WERI-Rb-1 (cell line): ENCODE measurements at places on chromosomes 12 and 14.

DNA sequence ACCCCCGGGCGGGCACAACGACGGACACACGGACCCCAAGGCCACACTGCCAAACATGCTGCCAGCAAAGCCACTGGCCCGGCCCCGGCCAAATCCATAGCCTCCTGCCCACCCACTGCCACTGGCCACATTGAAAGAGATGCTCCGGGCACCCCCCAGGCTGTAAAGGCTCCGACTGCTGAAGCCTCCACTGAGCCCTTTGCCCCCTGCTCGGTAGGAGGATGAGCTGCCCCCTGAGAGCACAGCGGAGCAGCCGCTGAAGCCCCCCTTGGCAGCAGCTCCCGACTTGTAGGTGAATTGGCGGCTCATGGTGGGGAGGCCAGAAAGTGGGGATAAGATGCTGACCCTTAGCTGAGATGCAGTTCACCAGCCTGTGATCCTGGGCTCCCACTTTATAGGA is at the start of gene KRT73:
Gene KRT73 (minus strand): TSS at position 344 of the 400 bp plus-strand sequence. CDS start 35 bp downstream, at position 309.
- no peak for DNase-seq

DNA sequence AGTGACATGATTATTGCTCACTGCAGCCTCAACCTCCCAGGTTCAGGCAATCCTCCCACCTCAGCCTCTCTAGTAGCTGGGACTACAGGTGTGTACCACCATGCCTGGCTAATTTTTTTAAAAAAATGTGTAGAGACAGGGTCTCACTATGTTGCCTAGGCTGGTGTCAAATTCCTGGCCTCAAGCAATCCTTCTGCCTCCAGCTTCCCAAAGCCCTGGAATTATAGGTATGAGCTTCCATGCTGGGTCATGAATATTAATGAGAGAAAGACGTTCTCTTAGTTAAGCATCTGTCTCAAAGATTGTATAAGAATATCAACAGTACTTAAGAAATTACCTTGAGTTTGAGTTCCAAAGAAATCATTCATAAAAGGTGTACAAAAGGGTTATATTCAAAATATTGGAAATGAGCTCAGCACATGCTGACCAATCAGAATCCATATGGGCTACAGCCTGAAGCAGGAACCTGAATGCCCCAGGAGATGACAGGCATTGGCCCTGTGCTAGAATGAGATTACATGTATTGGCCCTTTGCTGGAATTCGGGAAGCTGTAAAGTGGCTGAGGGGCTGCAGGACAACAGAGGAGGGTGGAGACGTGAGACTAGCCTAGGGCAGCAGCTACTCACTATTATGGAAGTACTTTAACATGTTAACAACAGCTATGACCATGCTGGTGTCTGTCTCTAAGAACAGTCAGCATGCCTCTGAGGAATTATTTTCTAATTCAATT is 157.0 kb upstream of the CPNE8 start:
- no peak for DNase-seq

- no peak for DNase-seq
Observed at GRCh38 chr12:127785986-127786590, 480.9 kb upstream of the TMEM132C start.

DNA sequence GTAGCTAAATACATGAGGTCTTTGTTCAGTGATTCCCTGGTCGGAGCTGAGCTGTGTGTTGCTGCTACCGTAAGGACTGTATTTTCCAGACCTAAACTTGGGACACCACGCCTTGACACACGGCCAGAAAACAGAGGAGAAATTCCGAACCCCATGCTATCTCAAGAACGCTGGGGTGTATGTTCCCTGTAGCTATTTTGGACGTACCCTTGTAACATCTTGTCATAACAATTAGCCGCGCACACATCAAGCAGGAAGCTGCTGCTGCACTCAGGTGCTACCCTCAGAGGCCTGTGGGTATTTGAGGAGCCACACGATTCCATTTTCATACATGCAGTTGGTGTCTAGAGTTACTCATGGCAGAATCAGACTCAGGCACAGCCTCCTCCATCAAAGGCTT is 255.0 kb downstream of the TMEM132C start:
- DNase-seq = no peak

- DNase-seq = peak; percentile 85
Observed at GRCh38 chr12:113098441-113099028, 37.0 kb downstream of the RASAL1 start.

DNA sequence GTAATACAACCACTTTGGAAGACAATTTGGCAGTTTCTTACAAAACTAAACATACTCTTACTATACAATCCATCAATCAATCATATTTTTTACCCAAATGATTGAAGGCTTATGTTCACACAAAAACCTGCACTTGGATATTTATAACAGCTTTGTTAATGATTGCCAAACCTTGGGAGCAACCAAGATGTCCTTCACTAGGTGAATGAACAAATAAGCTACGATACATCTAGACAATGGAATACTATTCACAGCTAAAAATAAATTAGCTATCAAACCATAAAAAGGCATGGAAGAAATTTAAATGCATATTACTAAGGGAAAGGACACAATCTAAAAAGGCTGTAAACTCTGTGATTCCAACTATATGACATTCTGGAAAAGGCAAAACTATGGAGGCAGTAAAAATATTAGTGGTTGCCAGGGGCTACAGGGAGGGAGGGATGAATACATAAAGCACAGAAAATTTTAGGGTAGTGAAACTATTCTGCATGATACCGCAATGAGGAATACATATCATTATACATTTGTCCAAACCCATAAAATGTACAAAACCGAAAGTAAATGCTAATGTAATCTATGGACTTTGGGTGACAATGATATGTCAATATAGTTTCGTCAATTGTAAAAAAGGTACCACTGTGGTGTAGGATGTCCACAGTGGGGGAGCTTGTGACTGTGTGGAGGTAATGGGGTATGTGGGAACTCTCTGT is 70.5 kb downstream of the GPR65 start:
- no peak for DNase-seq

DNA sequence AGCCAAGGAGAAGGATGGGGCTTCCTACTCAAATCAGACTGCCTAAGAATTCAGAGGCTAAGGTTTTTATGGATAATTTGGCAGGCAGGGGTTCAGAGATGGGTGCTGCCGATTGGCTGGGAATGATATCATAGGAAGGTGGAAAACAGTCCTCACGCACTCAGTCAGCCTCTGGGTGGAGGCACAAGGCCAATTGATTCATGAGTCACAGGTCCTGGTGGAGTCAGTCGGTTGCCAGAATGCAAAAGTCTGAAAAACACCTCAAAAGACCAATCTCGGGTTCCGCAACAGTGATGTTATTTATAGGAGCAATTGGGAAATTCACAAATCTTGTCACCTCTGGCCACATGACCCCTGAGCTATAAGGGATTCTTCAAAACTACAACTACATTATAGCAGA is 105.5 kb downstream of the GXYLT1 start:
- DNase-seq = no peak

DNA sequence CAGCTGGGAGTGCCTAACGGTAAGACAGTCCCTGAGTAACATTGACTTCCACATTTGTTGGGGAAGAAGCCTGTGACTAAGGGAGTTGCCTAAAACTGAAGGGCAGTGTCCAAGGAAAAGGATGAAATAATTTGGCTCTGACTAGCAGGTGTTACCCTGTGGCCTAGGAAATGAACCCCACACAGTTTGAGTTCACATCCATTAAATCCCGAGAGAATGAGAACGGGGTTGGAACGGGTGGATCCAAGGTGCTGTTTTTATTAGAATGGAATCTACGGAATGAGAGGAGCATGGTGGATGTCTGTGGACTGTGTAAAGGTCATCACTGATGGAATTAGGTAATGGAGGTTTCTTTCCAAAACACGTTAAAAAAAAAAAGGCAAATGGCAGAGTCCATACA is 324.0 kb downstream of the MED13L start:
- DNase-seq = no peak

DNA sequence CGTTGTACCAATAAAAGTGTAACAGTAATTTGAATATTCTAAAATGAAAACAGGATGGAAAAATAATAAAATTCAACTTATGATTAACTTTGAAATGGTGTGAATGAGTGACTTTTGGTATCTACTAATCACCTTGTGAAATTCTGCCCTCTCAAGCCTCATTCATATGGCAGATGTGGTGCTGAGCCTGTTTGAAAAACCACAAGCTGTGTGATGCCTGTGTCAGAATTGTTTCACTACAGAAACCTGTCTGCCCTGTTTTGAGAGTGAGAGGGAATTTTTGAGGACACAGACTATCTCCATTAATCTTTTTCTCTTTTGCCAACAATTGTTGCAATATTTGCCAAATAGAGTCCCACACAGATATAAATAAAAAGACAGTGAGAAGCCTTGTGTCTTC is 3.9 kb upstream of the RNU6-7 start:
- DNase-seq = no peak

- DNase-seq = no peak
Observed at GRCh38 chr14:79443602-79444001, 767.7 kb downstream of the DIO2 start.

DNA sequence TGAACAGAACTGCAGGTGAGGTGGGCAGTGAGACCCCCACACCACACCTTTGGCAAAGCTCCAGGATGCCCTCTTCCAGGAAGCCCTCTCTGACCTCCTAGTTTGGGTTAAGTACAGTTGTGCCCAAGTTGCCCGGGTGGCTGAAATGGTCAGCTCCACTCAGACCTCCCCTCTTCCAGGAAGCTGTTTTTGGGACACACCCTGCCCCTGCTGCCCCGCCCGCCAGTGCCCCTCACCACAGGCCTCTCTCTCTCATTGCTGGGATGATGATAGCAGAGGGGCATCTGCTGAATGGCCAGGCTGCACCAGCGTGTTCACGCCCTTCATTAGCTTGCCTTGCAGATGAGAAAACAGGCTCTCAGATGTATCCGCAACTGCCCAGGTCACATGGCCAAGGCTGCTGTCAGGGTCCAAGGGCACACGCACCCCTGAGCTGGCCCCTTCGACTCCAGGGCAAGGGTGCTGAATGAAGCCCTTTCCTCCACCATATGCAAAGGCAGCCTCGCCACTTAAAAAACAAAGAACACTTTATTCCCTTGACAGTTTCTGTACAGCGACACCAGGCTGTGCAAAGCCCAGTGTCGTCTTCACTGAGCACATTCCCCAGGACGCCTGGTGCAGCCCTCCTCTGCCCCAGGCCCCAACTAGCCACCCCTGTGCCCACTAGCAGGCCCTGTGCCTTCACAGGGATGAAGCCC is 15.5 kb downstream of the SLC25A29 start:
- no peak for DNase-seq

- no peak for DNase-seq
Observed at GRCh38 chr14:82412545-82412944, 878.9 kb upstream of the SEL1L start.

- no peak for DNase-seq
Observed at GRCh38 chr12:48061938-48062719, 43.8 kb downstream of the SENP1 start.

DNA sequence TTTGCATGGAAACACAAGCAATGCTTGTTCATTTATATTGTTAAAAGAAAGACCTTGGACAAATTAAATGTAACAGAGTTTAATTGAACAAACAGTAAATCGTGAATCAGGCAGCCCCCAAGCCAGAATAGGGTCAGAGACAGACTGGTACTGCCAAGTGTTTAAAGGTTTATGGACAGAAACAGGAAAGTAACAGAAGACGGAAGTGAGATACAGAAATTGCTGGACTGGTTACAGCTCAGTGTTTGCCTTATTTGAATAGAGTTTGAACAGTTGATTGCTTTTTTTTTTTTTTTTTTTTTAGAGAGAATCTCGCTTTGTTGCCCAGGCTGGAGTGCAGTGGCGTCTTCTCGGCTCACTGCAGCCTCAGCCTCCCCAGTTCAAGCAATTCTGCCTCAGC is 50.3 kb downstream of the DAO start:
- no peak for DNase-seq

- no peak for DNase-seq
Observed at GRCh38 chr12:102321305-102322082, 123.9 kb upstream of the PMCH start.

GRCh38 chr12:32454075-32454474 is 54.7 kb downstream of the FGD4 start:
- no peak for DNase-seq

- no peak for DNase-seq
Observed at GRCh38 chr12:12010277-12011039, 60.3 kb upstream of the BCL2L14 start.

DNA sequence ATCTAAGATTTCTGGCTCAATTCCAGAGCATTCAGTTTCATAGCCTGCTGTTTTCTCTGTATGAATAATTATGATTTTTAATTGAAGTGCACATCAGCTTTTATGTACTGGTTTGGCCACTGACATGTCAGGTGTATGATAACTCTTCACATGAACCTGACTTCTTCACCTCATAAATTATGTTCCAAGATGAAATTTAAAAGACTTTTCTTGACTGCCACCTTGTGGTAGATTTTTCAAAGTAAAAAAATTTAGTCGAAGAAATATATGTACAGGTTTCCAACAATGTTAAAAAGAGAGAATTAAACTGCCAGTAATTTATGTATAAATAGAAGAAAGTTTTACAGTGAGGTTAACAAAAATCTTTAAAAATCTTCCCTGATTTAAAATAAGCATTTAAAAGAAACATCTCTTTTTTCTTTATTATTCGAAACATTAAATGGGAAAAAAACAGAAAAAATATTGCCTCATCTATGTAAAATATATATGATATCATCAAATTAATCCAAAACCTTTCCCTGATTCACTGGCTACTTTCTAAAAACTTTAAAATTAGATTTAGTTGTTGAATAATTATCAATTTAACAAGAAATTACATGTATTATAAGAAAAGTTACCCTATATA is 124.9 kb upstream of the ATXN7L3B start:
- no peak for DNase-seq

- DNase-seq = no peak
Observed at GRCh38 chr14:51069055-51069454, 25.9 kb downstream of the TRIM9 start.

GRCh38 chr12:116884871-116885270 is 3.6 kb upstream of the HRK start:
- no peak for DNase-seq

GRCh38 chr14:38248321-38249028 is 7.4 kb downstream of the CLEC14A start:
- DNase-seq = no peak

DNA sequence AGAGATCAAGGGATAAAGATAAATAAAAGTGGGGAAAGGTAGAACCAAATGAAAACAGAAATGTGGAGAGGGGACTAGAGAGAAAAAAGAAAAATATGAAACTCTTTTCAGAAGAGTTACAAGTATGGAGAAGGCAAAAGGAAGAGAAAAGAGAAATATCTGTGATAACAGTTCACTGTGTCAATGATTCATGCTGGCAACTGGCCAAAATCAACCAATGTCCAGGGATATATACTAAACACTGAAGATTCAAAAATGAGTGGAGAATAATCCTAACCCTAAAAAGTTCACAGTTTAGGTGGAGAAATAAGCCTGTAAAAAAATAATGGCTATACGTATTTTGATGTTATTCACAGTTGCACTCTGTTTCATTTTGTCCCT is 372.3 kb upstream of the KITLG start:
- DNase-seq = no peak

GRCh38 chr12:109527489-109528123 is 45.7 kb downstream of the MMAB start:
- no peak for DNase-seq
